ENCODE measurements at places on chromosomes 12 and 14. TPM values are rescaled to one million over a fixed set of nuclear protein-coding genes. Genes with fewer than 3 reads are reported as not detected.

The CCDC184 gene
- total RNA-seq = 3.7 TPM

The NEDD8 gene
- 189 TPM for total RNA-seq

The GPRC5D gene
- total RNA-seq = not detected

The MIPOL1 gene
- total RNA-seq = 6.6 TPM

The MIP gene
- not detected for total RNA-seq

The ANHX gene
- not detected for total RNA-seq

The SMIM41 gene
- 50.8 TPM for total RNA-seq

The AICDA gene
- not detected for total RNA-seq

The SDR9C7 gene
- not detected for total RNA-seq

The SLC2A14 gene
- 0.26 TPM for total RNA-seq

The RNASE8 gene
- total RNA-seq = not detected

The FAM186B gene
- total RNA-seq = 0.32 TPM

The HPD gene
- total RNA-seq = 0.52 TPM

The TSPAN19 gene
- 0.13 TPM for total RNA-seq

The NUAK1 gene
- total RNA-seq = 5.0 TPM

The HOXC6 gene
- 0.52 TPM for total RNA-seq

The DHH gene
- total RNA-seq = not detected

The TAS2R46 gene
- total RNA-seq = not detected

The GPRC5A gene
- 35.4 TPM for total RNA-seq

The OAS1 gene
- total RNA-seq = not detected

The PTPN11 gene
- total RNA-seq = 58.7 TPM

The PLEKHD1 gene
- not detected for total RNA-seq

The CCDC177 gene
- total RNA-seq = under 0.01 TPM

The RAPGEF3 gene
- total RNA-seq = 0.72 TPM
